ENCODE measurements at places on chromosomes 7 and 10.
A peak's percentile ranks its signal among the peaks of the same experiment; 100 is the strongest.

DNA sequence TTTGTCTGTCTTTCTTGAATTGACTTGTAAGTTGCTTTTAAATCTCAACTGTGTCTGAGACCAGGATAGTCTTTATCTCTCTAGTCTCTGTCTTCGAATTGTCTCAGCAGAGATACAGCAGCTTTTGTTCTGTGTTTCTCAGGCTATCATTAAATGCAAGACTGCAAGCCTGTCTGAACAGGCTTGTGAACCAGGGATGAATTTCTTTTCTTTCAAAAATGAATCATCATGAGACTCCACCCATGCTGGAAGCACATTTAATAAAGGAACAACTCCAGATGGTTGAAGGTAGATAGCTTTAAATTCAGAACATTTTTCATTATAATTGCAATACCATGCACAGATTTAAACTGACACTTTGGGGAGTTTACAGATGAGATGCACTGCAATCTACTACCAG lies 155.9 kb downstream of the SEC23IP start:
- no peak for DNase-seq

- DNase-seq: no peak
Measured at GRCh38 chr10:29435809-29436501, 147.1 kb downstream of the LYZL1 start.

GRCh38 chr10:79344502-79345195 lies 2.6 kb upstream of the PPIF start:
- DNase-seq: no peak

DNA sequence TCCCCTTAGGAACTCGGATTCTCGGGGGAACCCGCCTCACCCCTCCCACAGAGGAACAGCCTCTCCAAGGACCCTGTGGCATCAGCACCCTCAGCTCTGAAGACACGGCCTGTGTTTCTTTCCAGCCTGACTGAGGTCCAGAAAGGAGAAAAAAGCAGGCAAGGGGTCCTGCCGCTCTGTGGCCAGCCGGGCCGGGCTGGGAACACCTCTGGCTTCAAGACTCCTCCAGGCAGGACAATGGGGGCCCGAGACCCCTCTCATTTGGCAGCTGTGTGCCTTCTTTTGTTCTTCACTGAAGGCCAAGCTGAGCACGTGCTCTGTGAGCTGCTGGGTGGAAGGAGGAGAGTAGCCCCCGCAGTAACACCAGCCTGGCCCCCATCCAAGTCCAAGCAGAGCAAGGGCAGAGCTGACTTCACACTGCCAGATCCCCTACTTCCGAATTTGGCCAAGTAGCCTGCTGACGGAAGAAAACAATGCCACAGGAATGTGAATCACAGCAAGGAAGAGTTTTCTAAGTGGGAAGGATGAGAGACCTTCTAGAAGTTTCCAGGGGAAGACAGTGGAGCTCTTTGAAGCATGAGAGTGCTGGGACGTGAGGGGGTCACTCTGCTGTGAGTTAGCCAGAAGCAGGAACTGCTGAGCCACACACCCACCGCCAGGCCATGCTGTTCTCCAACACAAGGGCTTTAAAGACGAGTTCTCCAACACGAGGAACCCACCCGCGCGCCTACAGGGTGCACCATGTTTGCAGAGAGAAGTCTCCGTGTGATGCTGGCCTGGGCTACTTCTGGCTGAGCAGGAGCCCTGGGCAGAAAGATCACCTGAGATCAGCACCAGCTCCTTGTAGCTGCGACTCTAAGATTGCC lies 3.1 kb downstream of the CNPY1 start:
- no peak for DNase-seq

- DNase-seq: no peak
Measured at GRCh38 chr7:149334219-149334618, 72.2 kb downstream of the ZNF783 start.

- no peak for DNase-seq
Measured at GRCh38 chr7:154308928-154309327, 256.7 kb downstream of the DPP6 start.

- no peak for DNase-seq
Measured at GRCh38 chr10:50291261-50291850, 40.0 kb upstream of the ASAH2 start.

DNA sequence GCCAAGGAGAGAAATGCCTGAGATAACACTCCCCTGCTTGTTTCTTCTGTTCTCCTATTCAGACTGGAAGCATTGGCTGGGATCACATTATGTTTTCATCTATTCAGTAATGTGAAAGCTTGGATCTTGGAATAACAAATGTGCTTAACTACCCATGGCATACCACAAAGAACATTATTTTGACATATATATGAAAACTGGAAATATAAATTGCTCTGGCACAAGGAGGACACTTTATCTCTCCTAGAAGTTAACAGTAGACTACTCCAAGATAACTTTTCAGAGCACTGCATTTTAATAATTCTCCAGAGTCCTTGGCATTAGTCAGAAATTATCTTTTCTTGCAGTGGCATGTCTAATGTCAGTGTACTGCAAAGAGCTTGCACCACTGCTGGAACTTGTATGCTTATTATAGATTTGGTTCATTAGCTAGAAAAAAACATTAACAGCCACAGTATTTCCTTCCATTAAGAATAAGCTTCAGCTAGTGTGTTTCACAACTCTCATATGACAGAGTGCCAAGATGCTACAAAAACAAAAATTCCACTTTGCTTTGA lies 169.3 kb upstream of the LRRN3 start:
- no peak for DNase-seq

DNA sequence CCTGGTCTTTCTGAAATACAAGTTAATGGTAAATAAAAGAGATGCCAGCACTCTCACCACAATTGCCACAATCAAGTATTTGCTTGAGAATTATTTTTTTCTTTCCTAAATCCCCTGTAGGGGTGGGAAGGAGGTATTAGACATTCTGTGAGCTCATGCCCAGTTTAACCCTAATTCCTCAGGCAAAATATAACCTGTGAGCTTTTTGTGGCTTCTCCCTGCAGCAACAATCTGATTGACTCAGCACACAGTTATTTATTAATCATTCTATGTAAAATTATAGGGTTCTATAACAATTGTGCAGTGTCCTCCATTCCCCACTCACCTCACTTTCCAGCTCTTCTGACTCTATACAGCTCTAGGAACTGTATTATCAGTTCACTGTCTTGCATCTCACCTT lies 66.3 kb downstream of the GLI3 start:
- no peak for DNase-seq

- DNase-seq: peak; percentile 26
Measured at GRCh38 chr7:88312061-88312663, 5.5 kb upstream of the STEAP4 start.

DNA sequence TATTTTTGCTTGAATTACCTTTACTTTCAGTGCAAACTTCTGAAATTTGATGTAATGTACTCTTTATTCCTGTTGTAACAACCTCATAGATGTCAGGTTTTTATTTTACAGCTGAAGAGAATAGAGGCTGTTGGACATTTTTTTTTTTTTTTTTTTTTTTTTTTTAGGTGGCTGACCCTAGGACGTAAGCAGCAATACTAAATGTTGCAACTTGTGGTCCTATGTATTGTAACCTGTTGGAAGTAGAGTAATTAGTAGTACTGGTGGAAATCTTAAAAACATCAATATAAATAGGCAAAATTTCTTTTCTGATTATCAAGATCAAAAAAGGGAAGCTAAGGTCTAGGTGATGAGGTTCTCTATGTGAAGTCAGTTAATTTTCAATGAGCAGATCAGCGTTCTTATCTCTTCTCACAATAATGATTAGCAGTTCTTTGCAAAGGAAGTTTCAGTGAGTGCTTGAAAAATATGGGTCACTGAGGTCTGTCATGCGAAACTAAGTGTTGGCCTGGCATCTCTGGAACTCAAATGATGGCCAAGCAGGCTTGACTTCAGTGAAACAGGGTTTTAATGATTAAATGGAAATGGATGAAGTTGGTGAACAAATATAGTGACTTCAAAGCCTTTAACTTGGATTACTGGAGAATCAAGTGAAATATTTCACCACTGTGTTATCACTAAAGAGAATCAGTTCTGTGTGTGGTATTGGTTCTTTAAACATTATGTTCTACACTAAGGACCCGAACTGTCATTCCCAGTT lies 42.7 kb downstream of the BICC1 start:
- no peak for DNase-seq

DNA sequence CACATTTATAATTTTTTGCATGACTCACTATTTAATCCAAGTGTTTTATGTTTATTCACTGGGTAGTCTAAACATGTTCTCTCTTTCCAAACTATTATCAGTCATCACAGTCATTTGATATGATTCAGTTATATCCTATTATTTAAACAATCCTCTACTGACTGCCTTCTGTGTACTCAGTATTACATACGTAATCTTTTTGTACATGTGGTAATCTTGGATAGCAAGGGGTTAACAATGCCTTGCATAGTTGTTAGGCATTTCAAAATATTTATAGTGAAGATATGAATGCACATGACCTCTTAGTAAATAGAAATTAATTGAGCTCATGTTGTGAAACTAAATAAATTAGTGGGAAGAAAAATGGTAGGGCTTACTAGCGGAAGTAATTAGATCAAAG lies 379.4 kb upstream of the KIAA1217 start:
- DNase-seq: no peak

DNA sequence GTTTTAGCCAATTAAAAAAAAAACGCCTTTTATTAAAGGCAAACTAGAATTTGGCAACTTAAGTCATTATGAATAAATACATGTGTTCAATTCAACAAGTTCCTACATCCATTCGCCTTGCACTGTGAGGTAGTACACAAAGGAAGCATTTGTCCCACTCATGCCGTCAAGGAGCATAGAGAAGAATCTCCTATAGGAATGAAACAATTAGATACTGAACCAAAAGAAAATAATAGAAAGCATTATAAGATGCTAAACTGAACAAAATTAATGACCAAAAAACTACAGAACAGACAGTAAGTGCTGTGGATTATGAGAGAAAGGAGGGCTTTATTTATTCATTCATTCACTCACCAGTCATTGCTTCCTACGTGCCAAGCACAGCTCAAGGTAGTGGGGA lies 42.2 kb downstream of the SNX13 start:
- no peak for DNase-seq

GRCh38 chr7:149130572-149131198 lies 4.6 kb upstream of the ZNF425 start:
- no peak for DNase-seq

- DNase-seq: no peak
Measured at GRCh38 chr7:38163671-38164070, 14.4 kb upstream of the STARD3NL start.

DNA sequence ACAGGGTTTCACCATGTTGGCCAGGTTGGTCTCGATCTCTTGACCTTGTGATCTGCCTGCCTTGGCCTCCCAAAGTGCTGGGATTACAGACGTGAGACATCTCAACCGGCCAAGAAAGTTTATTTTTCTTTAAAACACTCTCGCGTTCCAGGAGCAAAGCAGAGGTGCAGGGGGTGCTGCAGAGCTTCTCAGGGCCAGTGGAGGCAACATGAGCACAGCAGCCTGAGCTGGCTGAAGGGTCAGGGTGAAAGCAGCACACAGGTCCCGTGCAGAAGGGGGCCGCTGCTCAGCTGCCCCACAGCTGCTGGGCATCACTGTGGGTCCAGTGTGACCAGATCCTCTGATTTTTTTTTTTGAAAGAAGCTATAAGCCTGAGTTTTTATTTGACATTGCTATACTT lies 46.1 kb downstream of the EPHB4 start:
- no peak for DNase-seq

DNA sequence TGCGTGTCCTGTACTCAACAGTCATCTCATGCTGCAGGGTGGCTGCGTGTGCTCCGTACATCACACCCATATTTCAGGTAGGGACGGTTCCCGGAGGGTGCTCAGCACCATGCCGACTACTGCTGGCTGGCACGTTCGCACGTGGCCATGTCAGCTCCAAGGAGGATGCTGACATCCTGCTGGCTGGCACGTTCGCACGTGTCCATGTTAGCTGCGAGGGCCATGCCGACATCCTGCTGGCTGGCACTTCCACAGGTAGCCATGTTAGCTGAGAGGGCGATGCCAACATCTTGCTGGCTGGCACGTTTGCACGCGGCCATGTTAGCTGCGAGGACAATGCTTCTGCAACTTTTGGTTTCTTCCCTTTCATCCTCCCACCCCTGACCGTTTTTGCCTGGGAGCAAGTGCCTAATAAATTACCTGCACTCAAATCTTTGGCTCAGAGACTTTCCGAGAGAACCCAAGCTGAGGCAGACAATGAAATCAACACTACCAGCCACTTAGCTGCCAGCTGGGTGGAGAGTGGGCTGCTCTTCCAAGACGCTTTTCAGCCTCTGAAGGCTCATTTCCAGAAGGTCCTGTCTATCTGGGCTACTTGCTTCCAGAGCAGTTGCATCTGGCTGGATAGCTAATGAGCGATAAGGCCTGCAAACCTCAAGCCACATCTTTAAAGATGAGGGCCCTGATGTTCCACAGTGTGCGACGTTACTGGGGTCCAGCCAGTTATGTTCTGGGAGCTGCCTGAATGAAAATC lies 104.6 kb downstream of the WDR37 start:
- DNase-seq: no peak

GRCh38 chr7:107383203-107383602 lies 86.7 kb upstream of the GPR22 start:
- no peak for DNase-seq

GRCh38 chr7:101848208-101848951 lies 31.0 kb downstream of the CUX1 start:
- DNase-seq: no peak

DNA sequence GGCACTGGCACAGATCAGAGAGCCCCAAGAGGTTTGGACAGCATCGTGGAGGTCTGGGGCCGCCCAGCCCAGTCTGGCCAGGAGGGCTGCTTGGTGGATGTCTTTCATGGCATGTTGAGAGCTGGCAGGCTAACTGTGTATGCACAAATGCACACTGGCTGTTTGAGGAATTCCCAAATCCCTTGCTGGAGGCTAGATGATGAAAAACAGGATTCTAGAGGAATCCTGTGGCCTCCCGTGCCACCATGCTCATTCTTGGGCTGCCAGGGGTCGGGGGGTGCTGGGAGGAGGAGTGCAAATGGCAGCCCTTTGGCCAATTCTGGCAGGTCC lies 26.5 kb downstream of the LEP start:
- DNase-seq: no peak

- no peak for DNase-seq
Measured at GRCh38 chr7:20747001-20747400, 39.7 kb downstream of the SP8 start.

- DNase-seq: no peak
Measured at GRCh38 chr7:43671521-43671920, 57.8 kb downstream of the COA1 start.

All from femur (tissue), 1 donor.